MG63 (cell line): ENCODE measurements at places on chromosomes 13 and 19.

- no peak for DNase-seq
These were observed 36.7 kb downstream of the CARD8 start for GRCh38 chr19:48218997-48219396.

GRCh38 chr19:3671680-3672574, 28.3 kb downstream of the PIP5K1C start:
- DNase-seq: no peak

GRCh38 chr13:42099962-42100675, 51.7 kb downstream of the DGKH start:
- DNase-seq: no peak

DNA sequence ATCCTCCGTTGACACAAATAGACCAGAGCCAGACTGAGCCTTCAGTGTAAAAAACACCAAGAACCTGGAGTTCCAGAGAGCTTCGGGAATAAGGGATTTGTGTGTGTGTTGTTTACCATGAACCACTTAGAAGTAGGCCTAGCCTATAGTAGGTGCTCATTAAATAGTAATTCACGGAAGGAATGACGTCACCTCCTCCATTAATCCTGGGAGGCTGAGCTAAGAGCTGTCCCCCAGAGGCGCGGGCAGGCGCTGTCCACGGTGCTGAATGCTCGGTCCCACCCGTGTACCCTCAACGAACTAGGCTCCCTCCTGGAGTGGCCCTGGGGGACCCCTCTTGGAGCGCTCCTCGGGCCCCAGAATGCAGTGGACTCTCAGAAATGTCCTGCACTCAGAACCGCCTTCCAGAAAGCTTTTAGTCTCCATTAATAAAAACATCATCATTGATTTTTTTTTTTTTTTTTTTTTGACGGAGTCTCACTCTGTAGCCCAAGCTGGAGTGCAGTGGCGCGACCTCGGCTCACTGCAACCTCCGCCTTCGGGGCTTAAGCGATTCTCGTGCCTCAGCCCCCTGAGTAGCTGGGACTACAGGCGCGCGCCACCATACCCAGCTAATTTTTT, 6.5 kb downstream of the UNC13A start:
- DNase-seq: peak; percentile 48
